ENCODE measurements at places on chromosomes 3 and 15.

GRCh38 chr3:104437891-104438290, 928.8 kb upstream of the ALCAM start:
- DNase-seq = no peak

DNA sequence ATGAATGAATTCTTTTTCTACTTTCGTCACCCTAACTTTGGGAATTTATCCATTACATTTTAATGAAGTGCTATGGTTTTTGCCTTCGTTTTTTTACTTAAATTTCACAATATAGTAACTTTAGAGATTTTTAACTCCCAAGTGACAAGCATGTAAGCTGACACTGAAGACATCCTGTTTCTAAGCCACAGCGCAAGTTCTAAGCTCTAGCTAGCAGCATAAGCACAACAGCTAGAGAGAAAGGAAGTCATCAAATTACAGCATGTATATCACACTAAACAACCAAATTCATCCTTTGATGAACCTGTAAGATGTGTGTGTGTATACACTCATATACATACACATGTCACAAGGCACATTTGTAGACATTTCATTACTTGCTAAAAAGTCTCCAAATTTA, 119.3 kb downstream of the P3H2 start:
- DNase-seq = no peak

DNA sequence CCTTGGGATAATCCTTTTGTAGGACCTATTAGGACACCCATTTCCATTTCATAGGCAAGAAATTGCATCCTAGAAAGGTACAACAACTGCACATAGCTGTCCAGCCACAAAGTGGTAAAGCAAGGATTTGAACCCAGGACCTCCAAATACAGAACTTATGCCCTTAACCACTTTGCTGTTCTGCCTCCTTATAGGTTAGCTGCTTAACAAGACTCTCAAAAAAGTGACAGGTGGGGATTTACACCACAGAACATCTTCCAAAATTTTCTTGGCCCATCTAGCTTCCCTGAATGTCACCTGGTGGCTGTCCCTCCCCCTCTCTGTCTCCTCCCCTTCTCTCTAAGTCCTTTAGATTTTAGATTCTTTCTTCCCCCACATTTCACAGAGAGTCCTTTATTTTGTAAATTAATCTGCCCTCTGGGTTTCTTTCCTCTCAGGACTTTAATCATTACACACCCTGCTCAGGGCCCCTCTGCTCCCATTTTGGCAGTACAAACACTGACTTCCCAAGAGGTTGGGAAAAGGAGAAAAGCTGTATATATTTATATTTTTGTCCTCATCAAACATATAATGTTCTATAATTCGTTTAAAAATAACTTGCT, 120.6 kb downstream of the CPNE4 start:
- DNase-seq = no peak

DNA sequence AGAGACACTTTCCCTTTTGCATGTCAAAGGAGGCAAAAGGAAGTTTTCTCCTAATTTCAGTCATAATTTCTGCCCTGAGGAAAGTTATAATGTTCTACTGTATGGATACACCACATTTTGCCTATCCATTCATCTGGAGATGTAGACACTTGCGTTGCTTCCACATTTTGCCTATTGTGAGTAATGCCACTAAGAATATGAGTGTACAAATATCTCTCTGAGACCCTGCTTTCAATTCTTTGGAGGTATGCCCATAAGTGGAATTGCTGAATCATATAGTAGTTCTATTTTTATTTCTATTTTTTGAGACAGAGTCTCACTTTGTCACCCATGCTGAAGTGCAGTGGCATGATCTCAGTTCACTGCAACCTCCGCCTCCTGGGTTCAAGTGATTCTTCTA, 3.6 kb upstream of the CD276 start:
- DNase-seq = no peak

DNA sequence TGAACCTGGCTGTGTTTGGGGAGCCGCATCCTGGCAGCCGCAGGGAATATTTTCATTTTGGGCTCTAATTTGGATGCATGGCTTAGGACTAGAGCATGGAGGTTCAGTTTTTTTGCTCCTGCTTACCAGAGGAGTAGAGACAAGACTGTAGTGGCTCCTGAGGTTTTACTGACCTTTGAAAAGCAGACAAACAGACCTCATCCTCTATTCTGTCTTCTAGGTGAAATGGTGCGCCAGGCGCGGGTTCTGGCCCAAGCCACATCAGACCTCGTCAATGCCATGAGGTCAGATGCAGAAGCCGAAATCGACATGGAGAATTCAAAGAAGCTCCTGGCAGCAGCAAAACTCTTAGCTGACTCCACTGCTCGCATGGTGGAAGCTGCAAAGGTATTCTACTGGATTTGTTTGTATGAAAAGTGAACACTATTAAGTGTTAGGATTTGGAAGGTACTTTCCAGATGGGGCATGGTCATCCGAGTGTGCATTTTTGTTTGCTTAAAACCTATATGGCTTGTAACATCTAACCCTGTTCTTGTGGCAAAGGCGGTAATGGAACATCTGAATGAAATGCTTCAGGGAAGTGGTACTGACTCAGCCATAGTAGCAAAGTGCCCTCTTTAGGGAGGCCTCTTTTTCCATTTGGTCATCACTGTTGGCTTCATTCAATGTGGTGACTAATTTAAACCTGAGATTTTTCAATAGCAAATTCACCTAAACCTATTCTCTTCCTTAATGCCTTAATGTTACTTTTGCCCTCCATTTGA, 330.7 kb upstream of the TPM1 start:
- DNase-seq = no peak

DNA sequence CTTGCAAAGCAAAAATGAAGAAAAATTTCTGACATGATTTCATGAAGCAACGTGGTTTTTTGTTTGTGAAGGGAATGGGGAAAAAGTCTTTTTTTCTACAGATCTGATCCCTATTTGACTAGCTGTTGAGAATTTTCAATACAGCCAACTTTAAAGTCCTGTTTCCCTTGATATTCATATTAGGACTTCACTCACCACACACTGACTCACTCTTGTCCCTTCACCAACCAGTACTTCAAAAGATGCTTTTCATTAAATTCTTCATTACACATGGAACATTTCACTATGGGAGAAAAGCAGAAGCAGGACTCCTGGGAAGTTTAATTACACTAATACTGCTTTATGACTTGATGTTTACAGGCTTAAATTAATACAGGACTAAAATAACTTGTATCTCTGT, 16.6 kb downstream of the TRANK1 start:
- no peak for DNase-seq

- no peak for DNase-seq
Observed at GRCh38 chr3:155431856-155432570, 138.5 kb upstream of the STRIT1 start.

GRCh38 chr3:185717121-185717520, 107.7 kb downstream of the IGF2BP2 start:
- DNase-seq = no peak

GRCh38 chr3:71713041-71713440, 12.2 kb downstream of the EIF4E3 start:
- DNase-seq = no peak

- no peak for DNase-seq
Observed at GRCh38 chr15:62020576-62021160, 39.6 kb downstream of the VPS13C start.

- peak; percentile 36 for DNase-seq
Observed at GRCh38 chr3:172717493-172718088, 6.7 kb upstream of the NCEH1 start.

- DNase-seq = no peak
Observed at GRCh38 chr15:52093167-52093538, 19.4 kb downstream of the BCL2L10 start.

GRCh38 chr15:82980981-82981380, 5.0 kb upstream of the RAMAC start:
- DNase-seq = no peak

- no peak for DNase-seq
Observed at GRCh38 chr3:158572766-158573060, 1.7 kb downstream of the MLF1 start.

GRCh38 chr3:43709022-43709421, 18.3 kb downstream of the ABHD5 start:
- no peak for DNase-seq

DNA sequence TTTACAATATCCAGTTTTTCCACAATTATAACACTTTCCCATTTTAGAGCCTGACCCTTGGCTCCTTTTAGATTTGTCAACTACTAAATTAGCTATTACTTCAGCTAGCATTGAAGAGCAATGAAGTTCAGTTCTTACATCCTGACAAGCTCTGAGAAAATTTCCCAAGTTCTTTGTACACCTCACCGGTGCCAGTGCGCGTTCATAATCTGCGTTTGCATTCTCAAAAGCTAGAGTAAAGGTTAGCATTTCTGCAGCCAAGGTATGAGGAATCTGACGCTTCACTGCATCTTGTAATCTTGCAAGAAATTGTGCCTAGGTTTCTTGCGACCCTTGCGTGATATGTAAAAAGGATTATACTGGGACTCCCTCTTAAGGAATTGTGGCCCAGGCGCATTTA, 25.2 kb upstream of the XCR1 start:
- no peak for DNase-seq

DNA sequence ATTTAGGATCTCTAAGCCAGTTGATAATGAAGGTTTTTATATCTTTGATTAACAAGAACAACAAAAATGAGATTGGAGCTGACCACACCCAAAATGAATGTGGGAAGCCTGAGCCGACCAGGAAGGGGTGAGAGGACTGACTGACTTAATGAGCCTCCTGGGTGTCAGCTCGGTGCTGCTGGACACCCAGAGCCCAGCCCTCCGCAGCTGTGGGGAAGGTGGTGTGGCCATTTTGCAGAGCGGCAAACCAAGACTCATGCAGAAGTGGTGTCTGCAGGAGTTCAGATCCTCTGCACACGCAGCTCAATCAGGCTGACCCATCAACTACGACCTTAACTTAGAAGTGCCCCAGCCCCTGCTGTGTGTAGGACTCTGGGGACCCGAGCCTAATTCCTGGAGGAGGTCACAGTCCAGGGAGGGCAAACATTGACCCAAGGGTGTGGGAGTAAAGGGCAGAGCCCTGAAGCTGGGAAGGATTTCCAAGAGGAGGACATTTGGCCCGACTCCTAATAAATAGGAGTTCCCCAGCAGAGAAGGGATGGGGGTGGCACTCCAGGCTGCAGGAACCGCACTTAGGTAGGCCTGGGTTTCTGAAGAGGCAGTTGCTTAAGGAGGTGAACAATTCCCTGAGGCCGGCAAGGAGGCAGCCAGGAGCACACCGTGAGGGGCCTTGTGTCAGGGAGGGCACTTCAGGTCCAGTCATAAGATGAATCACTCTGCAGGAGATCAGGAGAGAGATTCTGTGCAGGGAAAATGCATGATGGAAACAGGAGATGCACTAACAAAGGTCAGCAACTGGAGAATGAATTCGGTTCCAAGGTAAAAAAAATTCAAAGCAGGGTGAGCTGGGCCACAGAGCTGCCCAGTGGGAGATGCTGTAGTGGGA, 197.1 kb upstream of the TPM1 start:
- DNase-seq = no peak

DNA sequence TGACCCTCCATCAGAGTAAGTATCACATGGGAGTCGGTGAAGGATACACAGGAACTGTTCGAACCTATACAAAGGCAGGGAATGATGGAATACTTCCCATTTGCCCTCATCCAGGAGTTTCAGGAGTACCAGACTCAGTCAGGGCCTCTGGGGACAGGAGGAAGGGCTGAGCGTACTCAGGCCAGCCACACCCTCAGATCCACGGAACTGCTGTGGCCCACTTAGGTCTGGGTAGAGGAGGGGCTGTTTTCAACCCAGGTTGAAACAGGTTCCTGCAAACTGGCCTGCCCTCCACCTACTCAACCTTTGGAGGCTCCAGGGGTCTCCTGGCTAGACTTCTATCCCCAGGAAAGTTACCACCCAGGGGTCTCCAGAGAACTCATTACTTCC, 6.7 kb upstream of the IGDCC3 start:
- no peak for DNase-seq

GRCh38 chr3:102170545-102170944, 264.3 kb upstream of the ZPLD1 start:
- no peak for DNase-seq

- no peak for DNase-seq
Observed at GRCh38 chr3:32278714-32279113, 40.2 kb downstream of the CMTM8 start.

- no peak for DNase-seq
Observed at GRCh38 chr15:83848315-83849050, 194.6 kb downstream of the ADAMTSL3 start.

GRCh38 chr15:69444686-69445085, 7.9 kb upstream of the RPLP1 start:
- no peak for DNase-seq
